Esophagus mucosa (tissue), 1 donor: ENCODE measurements at places on chromosomes 16 and 17.

GRCh38 chr17:76742958-76743357 lies 5.0 kb downstream of the MFSD11 start:
- ATAC-seq, result no peak

GRCh38 chr17:21375757-21376080 lies 438 bp upstream of the KCNJ12 start:
- ATAC-seq, result no peak

DNA sequence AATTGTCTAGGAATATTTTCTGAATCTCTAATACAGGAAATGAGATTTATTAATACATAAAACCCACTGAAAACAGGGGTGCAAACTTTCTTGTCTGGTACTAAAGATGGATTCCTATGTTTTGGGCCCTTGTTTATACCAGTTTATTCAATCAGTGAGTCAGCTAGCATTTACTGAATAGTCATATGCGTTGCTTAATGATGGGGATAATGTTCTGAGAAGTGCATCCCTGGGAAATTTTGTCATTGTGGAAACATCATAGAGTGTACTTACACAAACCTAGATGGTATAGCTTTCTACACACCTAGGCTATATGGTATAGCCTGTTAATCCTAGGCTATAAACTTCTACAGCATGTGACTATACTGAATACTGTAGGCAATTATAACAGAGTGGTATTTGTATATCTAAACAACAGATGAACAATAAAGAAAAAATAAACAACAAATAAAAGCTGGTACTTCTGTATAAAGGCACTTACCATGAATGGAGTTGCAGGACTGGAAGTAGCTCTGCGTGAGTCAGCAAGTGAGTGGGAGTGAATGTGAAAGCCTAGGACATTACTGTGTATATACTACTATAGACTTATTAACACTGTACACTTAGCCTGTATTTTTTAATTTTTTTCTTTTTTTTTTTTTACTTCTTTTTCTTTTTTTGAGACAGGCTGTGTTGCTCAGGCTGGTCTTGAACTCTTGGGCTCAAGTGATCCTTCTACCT lies 63.7 kb downstream of the SIAH1 start:
- ATAC-seq, result peak; percentile 65

GRCh38 chr17:37551788-37552187 lies 57.4 kb downstream of the SYNRG start:
- peak; percentile 86 for ATAC-seq

DNA sequence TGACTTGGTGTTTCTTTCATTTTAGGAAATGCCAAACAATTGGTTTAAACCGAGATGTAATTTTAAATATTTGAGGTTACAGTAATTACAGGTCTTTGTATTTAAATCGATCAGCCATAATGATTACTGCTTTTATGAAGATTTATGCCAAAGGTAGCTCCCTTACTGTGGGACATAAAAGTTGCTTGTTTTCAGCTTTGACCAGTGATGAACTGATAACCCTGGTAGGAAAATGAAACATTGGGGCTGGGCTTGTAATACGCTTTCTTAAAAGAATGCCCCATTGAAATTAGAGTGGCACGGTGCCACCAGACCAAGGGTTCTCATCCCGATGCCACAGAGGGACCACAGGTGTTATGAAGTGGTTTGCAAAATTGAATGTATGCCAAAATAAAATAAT lies 7.3 kb downstream of the TNRC6A start:
- no peak for ATAC-seq

DNA sequence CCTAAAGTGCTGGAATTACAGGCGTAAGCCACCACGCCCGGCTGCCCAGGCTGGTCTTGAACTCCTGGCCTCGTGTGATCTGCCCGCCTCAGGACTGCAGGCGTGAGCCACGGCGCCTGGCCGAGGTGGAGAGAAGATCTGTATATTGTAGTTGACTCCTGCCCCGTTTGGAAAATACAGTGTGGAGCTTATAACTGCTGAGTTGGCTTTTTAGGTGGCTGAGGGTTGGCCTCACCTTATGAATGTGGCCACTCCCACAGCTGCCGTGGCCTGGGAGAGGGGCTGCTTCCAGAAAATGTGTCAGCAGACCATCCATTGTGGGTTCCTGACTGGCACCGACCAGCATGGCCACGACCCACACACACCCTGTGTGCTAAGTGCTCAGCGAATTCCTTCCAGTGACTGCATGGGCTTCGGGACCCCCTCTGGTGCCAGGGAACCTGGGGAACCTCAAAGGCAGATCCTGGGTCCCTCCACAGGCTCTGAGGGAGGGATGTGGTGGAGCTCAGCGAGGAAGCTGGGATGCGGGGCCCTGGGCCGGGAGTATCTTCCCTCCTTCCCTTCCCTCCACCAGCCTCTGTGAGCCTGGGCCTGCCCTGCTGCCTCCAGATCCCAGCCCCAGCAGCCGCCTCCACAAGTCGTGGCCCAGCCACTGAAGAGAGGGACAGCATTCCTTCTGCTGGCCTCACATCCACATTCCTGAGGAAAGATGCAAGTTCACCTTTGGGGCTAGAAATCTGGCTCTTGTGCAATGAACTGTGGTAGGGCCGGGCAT lies 10.9 kb upstream of the RAB11FIP3 start:
- ATAC-seq, result peak; percentile 14

GRCh38 chr17:80882926-80883685 lies 108.5 kb upstream of the CHMP6 start:
- no peak for ATAC-seq

DNA sequence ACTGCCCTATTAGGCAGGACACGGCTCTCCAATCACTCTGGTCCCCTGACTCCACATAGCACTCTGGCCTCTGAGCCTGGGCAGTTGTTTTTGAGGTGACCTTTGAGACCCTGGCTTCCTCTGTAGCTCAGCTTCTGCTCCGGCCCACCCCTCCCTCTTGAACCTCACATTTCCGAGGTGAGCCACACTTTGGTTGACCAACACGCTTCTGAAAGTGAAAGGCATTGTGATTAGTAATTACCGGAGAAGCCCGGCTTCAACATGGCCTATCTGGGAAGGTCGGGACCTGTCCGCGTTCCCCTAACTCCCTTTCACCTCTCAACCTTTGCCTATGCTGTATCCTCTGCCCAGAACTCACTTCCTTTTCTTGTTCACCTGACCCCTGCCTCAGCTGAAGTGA lies 10.3 kb upstream of the ITGAX start:
- ATAC-seq, result no peak

- ATAC-seq, result no peak
These were observed 16.7 kb downstream of the C16orf54 start for GRCh38 chr16:29729116-29729521.

DNA sequence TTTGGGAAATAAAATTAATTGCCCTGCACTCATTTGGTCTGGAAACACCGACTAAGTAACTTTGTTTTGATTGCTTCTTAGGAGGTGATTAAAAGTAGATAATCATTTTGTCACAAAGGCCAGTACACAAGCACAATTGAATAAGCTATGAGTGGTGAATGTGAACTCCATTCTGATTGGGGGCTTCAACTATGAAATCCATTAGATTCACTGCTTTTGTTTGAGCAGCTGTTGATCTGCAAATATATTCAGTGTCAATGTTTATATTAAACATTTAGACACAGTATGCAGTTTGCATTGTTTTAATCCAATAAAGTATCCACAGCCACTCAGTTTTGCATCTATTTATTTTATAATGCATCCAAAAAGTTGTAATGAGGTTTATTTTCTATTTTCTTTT lies 817.5 kb downstream of the CDH11 start:
- no peak for ATAC-seq

GRCh38 chr17:6567528-6568183 lies 11.3 kb upstream of the PITPNM3 start:
- peak; percentile 93 for ATAC-seq

DNA sequence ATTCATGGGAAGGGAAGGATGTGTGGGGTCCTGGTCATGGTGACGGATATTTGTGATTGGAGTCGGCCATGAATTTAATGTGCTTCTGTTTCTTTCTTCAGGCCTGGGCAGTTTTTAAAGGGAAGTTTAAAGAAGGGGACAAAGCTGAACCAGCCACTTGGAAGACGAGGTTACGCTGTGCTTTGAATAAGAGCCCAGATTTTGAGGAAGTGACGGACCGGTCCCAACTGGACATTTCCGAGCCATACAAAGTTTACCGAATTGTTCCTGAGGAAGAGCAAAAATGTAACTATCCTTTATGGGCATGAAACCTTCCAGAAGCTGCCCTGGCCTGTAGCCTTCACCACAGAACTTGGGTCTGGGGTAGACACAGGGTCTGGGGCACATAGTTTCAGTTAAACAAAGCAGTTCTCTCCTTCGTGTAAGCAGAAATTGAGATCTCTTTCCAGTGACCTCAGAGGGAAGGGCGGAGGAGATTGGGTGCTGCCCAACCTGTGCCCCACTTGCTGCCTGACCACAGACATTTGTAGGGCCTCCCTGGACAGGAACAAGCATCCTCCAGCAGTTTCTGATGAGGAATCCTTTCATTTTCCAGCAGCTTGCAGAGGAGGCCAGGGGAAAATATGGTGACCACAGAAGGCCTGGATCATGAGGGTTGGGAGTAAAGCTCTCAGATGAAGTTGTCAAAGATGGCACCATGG lies 10.1 kb downstream of the IRF8 start:
- ATAC-seq, result no peak

DNA sequence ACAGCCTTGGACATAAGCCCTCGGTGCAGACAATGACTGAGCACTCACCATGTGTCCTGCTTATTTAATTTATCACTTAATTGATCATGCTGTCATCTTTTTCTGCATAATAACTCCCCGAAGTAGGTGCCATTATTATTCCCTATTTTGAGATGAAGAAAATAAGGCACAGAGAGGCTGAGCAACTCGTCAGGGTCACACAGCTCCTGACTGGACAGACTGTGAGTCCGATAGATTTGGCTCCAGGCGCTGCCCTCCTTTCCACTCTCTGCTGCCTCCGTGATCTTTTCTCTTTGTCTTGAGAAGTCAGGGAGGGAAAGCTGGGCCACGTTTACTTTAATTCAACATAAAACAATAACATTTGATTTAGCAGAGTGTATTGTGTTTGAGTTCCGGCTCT lies 19.0 kb upstream of the N4BP1 start:
- ATAC-seq, result no peak

DNA sequence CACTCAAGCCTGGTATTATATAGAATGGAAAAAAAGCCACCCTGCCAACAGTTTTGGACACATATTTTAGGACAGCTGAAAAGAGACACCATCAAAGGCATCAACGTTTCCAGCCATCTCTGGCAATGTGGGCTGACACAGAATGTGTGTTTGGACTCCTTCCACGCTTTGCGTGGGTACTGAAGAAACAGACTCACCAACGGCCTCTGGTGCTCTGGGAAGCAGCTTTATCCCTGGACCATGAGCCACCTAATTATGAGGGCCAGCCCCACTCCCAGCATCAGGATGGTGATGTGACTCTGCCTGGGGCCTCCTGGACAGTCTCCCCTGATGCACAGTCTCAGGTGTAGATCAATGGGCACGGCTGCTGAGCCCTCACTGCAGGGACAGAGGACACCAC lies 27.9 kb downstream of the CCDC57 start:
- ATAC-seq, result no peak

GRCh38 chr16:54199487-54200160 lies 87.0 kb downstream of the IRX3 start:
- ATAC-seq, result no peak

DNA sequence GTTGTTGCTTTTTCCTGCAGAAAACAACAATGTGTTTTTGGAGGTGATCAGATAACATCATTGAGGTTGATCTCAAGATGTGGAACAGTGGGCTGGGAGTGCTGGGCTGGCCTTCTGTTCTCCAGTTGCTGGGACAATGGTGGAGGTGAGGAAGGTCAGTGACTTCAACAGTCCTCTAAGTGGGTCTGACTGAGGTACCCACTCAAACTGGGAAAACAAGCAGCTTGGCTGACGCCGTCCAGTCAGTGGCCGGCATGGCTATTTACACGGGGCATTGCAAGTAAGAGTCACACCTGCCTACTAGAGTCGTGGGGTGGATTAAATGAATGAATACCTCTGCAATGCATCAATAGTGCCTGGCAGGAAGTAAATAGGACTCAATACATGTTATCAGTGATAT lies 386.7 kb upstream of the ZFHX3 start:
- no peak for ATAC-seq

DNA sequence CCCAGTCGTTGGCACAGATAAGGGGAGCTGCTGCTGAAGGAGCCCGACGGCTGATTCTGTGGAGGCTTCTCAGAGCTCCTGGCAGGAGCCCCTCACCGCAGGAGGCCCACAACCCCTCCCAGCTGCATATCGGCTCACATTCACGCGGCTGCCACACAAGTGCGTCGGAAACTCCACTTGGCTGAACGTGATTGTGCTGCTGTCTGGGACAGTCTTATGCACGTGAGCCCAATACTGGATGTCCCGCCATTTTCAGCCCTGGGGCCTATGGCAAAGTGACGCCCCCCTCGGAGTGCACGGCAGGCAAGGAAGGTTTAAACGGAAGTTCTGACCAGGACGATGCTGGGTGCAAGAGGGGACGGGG lies 8.7 kb upstream of the PITPNA start:
- ATAC-seq, result no peak

- ATAC-seq, result no peak
These were observed 26.6 kb downstream of the CNTNAP4 start for GRCh38 chr16:76303637-76304314.

DNA sequence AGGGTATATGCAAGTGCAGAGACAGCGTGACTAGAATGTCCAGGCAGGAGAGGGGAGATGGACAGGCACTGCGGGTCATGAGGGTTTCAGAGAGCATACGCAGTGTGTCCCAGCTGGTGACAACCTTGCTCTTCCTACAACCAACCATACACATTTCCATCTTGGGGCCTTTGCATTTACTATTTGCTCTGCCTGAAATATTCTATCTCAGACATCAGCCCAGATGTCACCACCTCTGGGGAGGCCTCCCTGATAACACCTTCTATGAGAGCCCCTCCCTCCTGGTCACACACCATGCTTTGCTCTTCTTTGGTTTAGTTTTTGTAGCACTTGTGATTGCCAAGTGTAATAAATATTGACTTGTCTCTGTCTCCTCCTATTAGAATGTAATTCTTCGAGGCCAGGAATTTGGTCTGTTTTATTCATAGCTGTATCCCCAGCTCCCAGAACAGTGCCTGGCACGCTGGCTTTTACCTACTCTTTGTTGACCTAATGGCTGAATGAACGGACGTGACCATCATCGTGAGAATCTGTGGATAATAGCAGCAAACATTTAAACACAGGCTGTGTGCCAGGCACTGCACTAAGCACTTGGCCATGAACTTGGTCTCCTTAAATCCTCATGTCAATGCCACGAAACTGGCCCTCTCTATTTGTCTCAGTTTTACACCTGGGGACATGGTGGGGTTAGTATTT lies 51.9 kb downstream of the PLCG2 start:
- ATAC-seq, result no peak
